ENCODE measurements at places on chromosomes 3 and 15.

- DNase-seq: no peak
These were observed 17.7 kb downstream of the RARB start for GRCh38 chr3:25445731-25446130.

DNA sequence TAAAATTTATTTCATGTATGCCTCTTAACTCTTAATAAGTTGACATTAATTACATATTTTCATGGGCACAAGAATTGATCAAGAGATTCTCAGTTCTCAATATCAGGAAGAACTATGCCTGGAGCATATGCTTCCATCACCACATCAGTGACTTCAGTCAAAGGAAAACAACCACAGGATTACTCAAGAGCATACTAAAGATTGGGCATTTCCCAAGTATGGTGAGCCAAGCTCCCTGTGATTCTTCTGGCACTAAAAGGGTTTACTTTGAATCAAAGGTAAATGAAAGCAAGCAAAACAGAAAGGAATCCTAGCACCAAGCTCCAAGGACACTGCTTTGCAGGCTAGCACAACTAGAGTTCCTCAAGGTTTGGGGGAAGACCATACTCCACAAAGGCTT lies 44.6 kb downstream of the FMN1 start:
- DNase-seq: no peak

GRCh38 chr3:151130428-151130827 lies 45.0 kb downstream of the MED12L start:
- DNase-seq: no peak

- DNase-seq: no peak
These were observed 593 bp downstream of the FAM219B start for GRCh38 chr15:74906067-74906449.

GRCh38 chr3:152830245-152830644 lies 4.7 kb upstream of the P2RY1 start:
- no peak for DNase-seq

GRCh38 chr3:168157099-168157700 lies 61.5 kb upstream of the GOLIM4 start:
- no peak for DNase-seq

DNA sequence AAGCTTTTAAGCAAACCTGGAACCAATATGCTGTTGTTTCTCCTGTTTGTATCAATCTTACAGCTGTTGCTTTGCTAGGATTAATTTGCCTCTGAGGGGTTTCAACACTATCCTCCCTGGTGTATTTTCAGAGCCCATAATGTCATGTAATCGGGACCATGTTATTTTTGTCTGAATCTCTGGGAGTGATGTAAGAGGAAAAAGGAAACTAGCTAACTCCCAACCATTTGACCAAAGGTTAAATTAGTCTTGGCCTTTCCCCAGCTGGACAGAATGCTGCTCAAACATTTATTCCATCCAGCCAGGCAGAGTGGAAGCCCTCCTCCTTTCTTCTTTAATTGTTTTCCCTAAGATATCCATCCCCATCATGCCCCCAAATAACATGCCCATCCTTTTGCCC lies 142.2 kb downstream of the ALDH1A2 start:
- DNase-seq: no peak

DNA sequence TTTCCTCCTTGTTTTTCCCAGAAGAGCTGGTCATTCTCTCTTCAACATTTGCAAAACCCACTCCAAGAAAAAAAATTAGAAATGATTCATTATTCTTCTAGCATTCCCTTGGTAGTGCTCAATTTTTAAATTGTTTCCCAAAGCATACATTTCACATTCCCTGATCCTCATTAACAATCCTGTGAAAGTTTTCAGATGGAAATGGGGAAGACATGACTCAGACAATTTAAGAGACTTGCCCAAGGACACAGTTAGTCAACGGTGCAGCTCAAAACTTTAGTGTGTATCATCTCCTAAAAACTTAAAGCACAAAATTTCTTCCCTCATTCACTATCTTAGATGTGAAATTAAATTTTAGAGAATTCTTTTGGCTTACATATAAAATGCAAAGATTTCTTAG lies 17.1 kb upstream of the ABI3BP start:
- no peak for DNase-seq

DNA sequence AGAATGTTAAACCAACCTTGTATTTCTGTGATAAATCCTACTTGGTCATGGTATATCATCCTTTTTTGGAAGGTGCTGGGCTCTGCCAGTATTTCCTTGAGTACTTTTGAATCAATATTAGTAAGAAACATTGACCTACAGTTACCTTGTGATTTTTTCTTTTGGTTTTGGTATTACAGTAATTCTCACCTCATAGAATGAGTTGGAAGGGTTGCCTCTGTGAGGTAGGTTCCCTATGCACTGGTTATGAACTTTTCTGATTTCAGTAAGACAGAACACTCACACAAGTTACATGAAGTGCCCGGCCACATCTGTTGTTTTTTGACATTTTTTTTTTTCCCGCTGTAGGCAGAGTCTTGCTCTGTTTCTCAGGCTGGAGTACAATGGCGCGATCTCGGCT lies 20.0 kb downstream of the PCCB start:
- DNase-seq: no peak

GRCh38 chr3:177210744-177211502 lies 13.6 kb upstream of the TBL1XR1 start:
- DNase-seq: no peak

Measured in NCI-H187 treated with DMSO at 0.1 percent for 48 hours (cell line).